ENCODE measurements at places on chromosomes 3 and 15. TPM values are rescaled to one million over a fixed set of nuclear protein-coding genes. Genes with fewer than 3 reads are reported as not detected.

- H3K27ac ChIP-seq, result no peak overlapping the region
- H3K27me3 ChIP-seq, result no peaks in the 10 kb centered on the region
- H3K36me3 ChIP-seq, result no peaks in the 10 kb centered on the region
- no peak overlapping the region for H3K4me3 ChIP-seq
Measured at GRCh38 chr3:123773681-123774431, 110.3 kb downstream of the MYLK start.

GRCh38 chr3:141353652-141354495 lies 14.4 kb upstream of the ZBTB38 start:
- no peaks in the 10 kb centered on the region for H3K36me3 ChIP-seq
- H3K27ac ChIP-seq, result no peak overlapping the region
- no peaks in the 10 kb centered on the region for H3K4me1 ChIP-seq
- no peak for DNase-seq

- H3K4me3 ChIP-seq, result no peak overlapping the region
- no peak for DNase-seq
- H3K36me3 ChIP-seq, result no peaks in the 10 kb centered on the region
- no peaks in the 10 kb centered on the region for H3K4me1 ChIP-seq
- H3K27ac ChIP-seq, result no peak overlapping the region
Measured at GRCh38 chr3:115831864-115832263, 208.6 kb downstream of the GAP43 start.

DNA sequence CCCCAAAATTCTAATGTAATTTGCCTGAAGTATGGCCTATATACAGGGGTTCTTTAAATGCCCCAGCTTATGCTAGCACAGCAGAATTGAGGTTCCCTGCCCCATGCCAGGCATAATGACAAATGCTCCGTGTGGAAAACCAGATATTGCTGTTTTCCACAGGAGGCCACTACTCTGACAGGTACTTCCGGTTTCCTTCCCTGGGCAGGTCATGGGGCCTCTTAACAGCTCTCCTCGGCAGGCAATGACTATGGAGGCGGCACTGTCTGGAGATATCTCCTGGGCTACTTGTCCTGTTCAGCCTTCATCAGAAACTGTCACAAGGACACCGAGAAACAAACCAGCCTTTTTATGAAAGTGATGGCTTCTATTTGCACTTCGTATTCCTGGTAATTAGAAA lies 54.8 kb downstream of the SLC7A14 start:
- no peak overlapping the region for H3K4me3 ChIP-seq
- no peaks in the 10 kb centered on the region for H3K27me3 ChIP-seq
- no peak overlapping the region for H3K27ac ChIP-seq
- DNase-seq, result no peak
- no peaks in the 10 kb centered on the region for H3K36me3 ChIP-seq

DNA sequence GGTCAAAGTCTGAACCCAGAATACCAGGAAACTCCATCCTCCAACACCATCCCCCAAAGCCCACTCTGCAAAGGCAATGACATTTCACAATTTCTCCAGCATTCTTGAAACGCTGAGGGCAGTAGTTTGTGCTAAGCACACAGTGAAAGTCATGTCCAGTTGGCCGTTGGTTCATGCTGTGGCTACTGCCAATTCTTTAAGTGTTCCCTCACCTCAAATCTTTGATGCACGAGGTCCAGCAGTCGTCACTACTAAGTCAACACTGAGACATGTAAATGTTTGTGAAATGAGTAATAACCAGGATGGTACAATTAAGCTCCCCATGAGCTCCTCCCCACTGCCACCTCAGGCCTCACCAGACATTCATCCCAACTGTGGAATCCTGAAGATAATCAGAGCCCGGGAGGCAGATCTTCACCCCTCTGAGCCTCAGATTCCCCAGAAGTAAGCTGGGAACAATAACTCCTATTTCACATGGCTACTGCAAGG lies 7.0 kb downstream of the SUCLG2 start:
- H3K27ac ChIP-seq, result no peak overlapping the region
- no peak overlapping the region for H3K4me3 ChIP-seq
- H3K4me1 ChIP-seq, result peaks cover 20% of the 10 kb centered on the region
- peaks cover 16% of the 10 kb centered on the region for H3K36me3 ChIP-seq
- DNase-seq, result no peak
- no peaks in the 10 kb centered on the region for H3K27me3 ChIP-seq

- DNase-seq, result no peak
- no peak overlapping the region for H3K4me3 ChIP-seq
- peaks cover 3% of the 10 kb centered on the region for H3K27me3 ChIP-seq
Measured at GRCh38 chr15:88322461-88322860, 65.9 kb upstream of the NTRK3 start.

DNA sequence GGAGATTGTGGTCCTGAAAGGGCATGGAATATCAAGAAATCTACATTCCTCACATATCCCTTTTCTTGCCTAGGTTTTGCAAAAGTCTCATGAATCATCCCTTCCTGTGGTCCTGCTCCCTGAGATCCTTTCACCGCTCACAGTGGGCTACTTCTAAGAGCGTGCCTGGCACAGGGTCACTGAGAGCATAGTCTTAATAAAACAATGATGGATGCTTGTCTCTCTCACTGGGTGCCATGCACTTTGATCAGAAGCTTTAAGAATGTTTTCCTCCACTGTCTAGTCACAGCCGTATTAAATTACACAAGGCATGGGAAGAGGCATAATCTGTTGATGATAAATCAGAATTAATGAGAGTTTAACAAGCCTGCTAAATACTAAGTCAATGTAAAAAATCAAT lies 269.7 kb upstream of the ATP10A start:
- H3K27ac ChIP-seq, result no peak overlapping the region
- DNase-seq, result no peak
- no peak overlapping the region for H3K4me3 ChIP-seq

GRCh38 chr15:72982714-72983113 lies 69.5 kb upstream of the NEO1 start:
- H3K36me3 ChIP-seq, result no peaks in the 10 kb centered on the region
- no peak overlapping the region for H3K4me3 ChIP-seq
- no peaks in the 10 kb centered on the region for H3K4me1 ChIP-seq
- no peak overlapping the region for H3K27ac ChIP-seq
- no peaks in the 10 kb centered on the region for H3K27me3 ChIP-seq
- DNase-seq, result no peak

GRCh38 chr3:134294302-134295280 lies 43.9 kb upstream of the RYK start:
- peaks cover 14% of the 10 kb centered on the region for H3K4me1 ChIP-seq
- H3K27me3 ChIP-seq, result no peaks in the 10 kb centered on the region
- H3K36me3 ChIP-seq, result no peaks in the 10 kb centered on the region
- H3K4me3 ChIP-seq, result no peak overlapping the region
- no peak for DNase-seq
- H3K27ac ChIP-seq, result no peak overlapping the region

The CPB1 gene
- total RNA-seq, result not detected

The GOLGA8K gene
- 0.50 TPM for total RNA-seq

The MORC1 gene
- total RNA-seq, result not detected

The SLCO2A1 gene
- not detected for total RNA-seq

The PTX3 gene
- total RNA-seq, result 0.16 TPM

The CCNDBP1 gene
- 103 TPM for total RNA-seq

The RPL35A gene
- total RNA-seq, result 2,199 TPM

The SPESP1 gene
- total RNA-seq, result not detected

The MESP1 gene
- not detected for total RNA-seq

The LTK gene
- total RNA-seq, result 9.9 TPM

The SERPINI1 gene
- total RNA-seq, result 0.66 TPM

Data from CD4-positive, alpha-beta T cell (primary cell).